ENCODE measurements at places on chromosomes 6 and 20.

DNA sequence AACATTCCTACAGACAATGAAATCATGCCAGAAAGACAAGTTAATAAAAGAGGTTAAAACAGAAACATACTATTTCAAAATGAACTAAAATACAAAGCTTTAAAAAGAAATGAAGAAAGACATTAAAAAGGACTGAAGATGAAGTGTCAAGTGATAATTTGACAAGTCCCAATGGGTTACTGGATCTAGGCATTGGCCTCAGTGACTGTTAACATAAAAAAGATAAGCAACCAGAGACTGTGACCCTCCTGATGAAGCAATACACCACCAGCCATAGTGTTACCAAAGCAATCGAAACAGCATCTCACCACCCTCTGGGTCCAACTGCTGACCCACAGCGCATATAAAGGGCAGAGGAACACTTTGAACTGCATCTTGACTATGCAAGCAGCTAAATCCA lies 130.3 kb downstream of the FIG4 start:
- no peak for DNase-seq

DNA sequence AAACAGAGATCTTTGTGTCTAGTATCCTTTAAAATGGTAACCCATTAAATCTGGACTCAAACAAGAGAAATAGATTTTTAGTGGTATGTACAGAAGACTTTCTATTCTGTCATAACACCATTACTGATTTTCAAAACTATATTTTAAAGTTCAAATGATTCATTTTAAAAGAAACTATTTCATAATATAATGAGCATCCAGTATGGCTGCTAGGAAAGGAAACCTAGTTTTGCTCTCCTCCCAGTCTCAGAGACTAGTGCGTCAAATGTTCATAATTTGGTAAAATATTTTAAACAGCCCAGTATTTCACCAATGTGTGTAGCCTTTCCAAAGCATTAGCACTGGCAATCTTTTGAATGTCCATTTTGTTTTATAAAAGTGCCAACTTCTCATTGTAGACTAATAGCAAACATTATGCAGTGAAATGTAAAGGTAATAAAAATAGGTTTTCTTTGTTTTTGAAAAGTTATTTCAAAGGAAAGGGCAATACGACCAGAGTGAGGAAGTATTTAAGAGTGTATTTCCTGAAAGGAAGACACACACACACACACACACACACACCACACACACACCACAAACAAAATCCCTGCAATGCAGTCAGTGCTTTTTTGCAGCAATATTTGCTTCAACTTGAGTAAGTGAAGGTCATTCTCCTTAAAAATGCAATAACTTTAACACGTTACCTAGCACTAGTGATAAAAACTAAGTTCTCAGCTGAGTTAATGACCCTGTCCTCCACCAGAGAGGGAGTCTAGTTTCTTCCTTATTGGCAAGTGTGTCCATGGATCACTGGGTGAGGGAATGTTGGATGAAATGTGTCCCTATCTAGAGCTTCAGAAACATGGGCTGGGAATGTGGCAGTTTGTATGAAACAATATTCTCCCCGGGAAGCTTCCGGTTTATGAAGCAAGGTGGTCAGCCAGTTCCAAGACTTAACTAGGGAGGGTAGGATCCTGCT lies 4.6 kb downstream of the PPP1R3G start:
- no peak for DNase-seq

GRCh38 chr6:44575644-44576043 lies 188.1 kb downstream of the CDC5L start:
- no peak for DNase-seq

- no peak for DNase-seq
Observed at GRCh38 chr6:169156108-169156792, 97.4 kb downstream of the THBS2 start.

- DNase-seq, result no peak
Observed at GRCh38 chr6:42783876-42784642, 2.2 kb downstream of the BICRAL start.

GRCh38 chr6:151289399-151290007 lies 49.7 kb downstream of the AKAP12 start:
- no peak for DNase-seq

GRCh38 chr20:63071541-63072181 lies 64.9 kb upstream of the BHLHE23 start:
- peak; percentile 83 for DNase-seq

DNA sequence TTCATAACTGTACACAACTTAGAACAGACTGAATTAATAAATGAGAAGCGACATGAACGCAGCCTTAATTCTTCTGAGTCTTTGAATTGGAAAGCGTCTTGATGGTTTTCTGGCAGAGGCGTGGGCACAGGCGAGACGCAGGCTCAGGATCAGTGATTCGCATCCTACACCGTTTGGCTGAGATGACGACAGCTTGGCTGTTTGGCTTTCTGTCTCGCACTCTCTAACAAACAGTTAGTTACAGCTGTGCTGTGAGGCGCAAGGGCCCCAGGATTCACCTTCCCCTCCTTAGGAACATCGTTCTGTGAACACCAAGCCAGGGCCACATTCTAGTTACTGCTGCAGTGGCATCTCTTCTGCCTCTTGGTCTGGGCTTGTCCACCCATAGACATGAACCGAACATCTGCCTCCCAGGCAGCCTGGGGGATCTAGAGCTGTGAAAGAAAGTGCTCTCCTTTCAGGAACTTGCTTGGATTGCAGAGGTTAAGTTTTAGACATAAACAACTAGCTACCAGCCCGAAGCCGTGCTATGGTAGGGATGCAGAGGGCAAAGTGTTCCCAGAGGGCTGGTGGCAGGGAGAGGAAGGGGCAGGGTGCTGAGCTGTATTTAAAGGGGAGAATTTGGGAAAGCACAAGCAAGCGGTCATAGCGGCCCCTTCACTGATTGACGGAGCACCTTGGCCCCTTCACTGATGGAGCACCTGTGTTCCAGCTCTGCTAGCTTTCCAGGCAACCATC lies 49.6 kb downstream of the TCP11 start:
- no peak for DNase-seq

- no peak for DNase-seq
Observed at GRCh38 chr20:1815502-1816085, 79.6 kb upstream of the SIRPA start.

- no peak for DNase-seq
Observed at GRCh38 chr20:43825051-43825402, 89.6 kb upstream of the TOX2 start.

DNA sequence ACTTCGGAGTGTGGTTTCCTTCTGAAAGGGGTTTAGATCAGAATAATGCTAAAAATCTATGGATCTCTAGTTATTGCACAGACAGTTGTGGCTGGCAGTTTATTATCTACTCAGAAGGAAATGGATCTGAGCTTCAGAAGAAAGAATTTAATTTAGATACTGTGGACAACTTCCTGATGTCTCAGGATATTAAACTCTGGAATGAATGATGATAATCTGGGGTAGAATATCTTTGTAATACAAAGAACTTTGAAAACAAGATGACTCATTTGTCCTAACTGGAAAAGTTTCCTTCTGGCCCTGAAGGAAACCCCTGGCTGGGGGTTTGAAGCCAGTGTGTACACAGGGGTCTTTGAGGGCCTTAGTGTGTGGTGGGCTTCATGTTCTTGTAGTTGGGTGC lies 78.0 kb downstream of the EDN3 start:
- no peak for DNase-seq

DNA sequence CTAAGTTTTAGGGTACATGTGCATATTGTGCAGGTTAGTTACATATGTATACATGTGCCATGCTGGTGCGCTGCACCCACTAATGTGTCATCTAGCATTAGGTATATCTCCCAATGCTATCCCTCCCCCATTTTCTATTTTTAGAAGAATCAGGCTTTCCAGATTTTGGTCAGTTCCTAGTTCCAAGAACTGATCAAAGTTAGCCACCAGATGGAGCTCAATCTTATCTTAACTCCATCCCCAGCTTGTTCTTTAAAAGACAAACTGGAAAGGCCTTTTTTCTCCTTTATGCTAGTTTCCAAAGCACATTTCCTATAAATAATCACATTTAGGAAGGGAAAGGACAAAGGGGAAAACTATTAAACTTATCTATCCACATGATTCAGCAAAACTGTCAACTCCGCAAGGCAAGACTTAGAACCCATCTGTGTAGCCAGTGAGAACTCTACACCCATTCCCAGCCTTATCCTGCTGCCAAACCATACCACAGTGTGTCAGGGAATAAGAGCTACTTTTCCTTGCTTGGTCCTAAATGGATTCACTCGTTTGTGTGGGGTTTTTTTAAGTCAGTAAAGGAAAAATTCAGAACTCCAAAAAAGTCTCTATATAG lies 22.8 kb upstream of the KHDC1 start:
- no peak for DNase-seq

GRCh38 chr6:168384045-168385036 lies 56.6 kb upstream of the SMOC2 start:
- no peak for DNase-seq

GRCh38 chr6:6622501-6622900 lies 34.0 kb downstream of the LY86 start:
- no peak for DNase-seq

DNA sequence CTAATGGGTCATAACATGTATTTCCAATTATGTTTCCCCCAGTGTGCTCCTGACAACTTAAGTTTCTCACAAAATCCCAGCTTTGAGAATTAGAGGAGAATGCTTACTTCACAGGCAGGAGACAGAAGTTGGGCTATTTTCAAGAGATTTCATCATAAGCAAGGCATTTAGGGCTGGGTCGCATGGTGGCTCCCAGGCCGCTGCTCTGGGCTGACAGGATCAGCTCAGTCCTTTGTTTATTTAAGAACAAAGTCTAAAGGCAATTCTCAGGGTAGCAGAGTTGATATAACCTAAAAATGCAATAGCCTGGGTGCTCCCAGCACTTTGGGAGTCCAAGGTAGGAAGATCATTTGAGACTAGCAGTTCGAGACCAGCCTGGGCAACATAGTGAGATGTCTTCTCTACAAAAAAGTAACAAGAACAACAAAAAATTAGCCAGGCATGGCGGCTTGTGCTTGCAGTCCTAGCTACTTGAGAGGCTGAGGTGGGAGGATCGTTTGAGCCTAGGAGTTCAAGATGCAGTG lies 10.9 kb downstream of the FOXQ1 start:
- no peak for DNase-seq

DNA sequence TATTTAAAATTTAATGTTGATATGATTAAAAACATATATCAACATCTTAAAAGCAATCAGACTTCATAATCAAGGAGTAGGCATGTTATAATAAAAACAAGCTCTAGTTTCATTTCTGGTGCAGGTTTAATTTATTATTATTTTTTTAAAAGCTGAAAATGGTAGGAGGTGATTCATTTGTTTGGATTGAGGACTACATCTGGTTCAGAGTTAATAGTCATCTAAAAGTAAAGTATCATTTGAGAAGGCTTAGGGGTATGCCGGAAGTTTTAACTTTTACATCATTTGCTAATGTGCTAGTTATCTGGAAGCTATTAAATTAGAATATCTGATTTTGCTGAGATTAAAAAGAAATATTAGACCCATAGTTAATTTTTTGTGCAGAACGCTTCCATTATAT lies 169.5 kb upstream of the LAMA2 start:
- no peak for DNase-seq

DNA sequence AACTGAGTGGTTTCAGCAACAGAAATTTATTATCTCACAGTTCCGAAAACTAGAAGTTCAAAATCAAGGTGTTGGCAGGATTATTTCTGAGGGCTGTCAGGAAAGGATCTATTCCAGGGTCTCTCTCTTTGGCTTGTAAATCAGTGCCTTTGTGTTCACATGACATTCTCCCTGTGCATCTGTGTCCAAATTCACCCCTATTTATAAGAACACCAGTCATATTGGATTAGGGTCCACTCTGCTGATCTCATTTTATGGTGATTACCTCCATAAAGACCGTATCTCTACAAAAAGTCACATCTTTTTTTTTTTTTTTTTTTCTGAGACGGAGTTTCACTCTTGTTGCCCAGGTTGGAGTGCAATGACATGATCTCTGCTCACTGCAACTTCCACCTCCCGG lies 68.6 kb upstream of the MARCKS start:
- no peak for DNase-seq

DNA sequence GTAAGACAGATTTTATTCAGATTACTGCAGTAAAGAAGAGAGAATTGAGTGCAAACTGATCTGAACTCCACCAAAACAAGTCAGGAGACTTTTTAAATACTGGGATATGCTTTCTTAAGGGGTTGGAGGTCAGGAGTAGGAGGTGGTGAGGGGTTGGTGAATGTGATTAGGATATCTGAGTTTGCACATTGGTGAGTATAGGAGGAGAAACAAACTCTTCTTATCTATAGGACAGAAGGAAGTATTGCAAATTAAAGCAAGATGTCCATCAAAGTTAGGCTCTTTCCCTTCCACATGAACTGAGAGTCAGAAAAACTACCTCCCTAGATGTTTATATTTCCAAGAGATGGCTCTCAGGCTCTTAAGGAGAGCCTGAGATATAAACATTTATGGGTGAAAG lies 114.6 kb upstream of the HTR1E start:
- DNase-seq, result no peak

- DNase-seq, result no peak
Observed at GRCh38 chr20:53080687-53080962, 108.5 kb downstream of the TSHZ2 start.

GRCh38 chr6:52557389-52558265 lies 19.2 kb downstream of the TRAM2 start:
- DNase-seq, result no peak

GRCh38 chr6:91462241-91462640 lies 875.4 kb upstream of the MAP3K7 start:
- no peak for DNase-seq

GRCh38 chr6:14423955-14424354 lies 306.4 kb downstream of the CD83 start:
- DNase-seq, result no peak

- DNase-seq, result no peak
Observed at GRCh38 chr6:5201271-5201670, 59.5 kb downstream of the LYRM4 start.

DNA sequence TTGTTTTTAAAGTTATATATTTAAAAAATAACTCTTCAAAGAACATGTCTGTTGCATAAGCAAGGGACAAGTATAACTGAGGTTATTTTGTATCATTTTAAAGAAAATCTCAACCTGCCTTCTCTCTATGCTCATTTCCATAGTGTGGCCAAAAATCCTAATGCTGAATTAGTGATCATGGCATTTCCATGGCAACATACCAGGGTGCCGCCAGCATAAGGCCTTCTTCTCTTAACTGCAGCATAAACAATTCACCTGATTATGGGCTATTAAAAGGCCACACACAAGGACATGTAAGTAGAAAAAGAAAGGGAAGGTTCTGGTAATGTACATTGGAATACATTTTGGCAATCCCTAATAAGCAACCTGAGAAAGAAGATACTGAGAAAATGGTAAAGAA lies 95.1 kb upstream of the RNF217 start:
- no peak for DNase-seq

- DNase-seq, result no peak
Observed at GRCh38 chr20:50272030-50272723, 81.5 kb downstream of the CEBPB start.
